ENCODE measurements at places on chromosomes 5 and 9.

DNA sequence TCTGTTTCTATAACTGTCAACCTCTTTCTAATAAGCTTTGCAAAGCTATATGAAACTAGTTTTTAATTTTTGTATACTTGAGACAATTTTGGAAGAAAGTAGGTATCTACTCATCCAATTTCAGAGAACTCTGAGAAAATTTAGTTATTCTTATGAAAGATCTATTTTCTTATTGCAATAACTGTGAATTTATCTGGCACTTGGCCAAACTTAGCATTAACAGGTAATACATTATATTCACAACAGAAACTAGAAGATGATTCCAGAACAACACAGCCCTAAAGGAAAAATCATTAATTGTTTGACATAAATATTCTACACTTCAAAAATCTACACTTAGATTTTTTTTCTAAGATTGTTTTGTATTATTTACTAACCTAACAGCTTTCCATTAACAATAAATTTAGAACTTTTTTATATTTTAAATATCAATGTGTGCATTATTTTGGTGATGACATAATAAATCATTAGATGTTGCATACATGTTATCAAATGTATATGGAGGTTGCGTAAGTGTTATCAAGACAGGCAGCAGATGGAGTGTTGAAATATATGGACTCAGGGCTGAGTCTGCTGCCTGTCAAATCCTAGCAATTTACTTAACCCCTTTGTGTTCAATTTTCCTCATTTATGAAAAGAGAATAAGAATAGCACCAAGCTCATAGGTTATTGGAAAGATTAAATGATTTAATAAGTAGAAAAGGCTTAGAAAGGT is 141.8 kb downstream of the MUSK start:
- no peak for DNase-seq

DNA sequence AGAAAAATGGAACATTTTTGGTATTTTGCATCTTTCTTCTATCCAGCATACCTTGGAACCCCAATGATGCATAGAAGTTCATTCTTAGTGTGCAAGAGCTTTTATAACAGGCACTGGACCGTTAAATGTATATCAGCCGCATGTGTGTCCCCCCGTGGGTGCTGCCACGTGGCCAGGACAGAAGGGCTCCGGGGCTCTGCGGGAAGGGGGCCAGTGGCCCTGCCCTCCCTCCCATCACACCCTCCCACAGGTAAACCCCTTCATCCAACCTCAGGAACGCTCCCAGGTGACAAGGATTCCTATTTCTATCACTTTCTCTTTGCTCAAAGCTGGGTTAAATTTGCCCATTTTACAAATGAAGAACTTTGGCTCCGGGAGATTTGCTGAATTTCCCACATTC is 393.4 kb upstream of the IRX4 start:
- DNase-seq: no peak

GRCh38 chr5:132480893-132481595 is 9.5 kb downstream of the IRF1 start:
- no peak for DNase-seq

DNA sequence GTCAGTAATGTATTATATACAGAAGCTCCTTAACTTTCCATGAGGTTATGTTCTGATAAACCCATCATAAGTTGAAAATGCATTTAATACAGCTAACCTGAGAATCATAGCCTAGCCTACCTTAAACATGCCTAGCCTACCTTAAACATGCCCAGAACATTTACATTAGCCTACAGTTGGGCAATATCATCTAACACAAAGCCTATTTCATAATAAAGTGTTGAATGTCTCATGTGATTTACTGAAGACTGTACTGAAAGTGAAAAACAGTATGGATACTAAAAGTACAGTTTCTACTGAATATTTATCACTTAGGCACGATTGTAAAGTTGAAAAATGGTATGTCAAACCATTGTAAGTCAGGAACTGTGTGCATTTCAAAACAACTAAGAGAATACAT is 1.6 kb downstream of the GM2A start:
- DNase-seq: no peak

GRCh38 chr5:168829044-168829443 is 249.9 kb upstream of the PANK3 start:
- no peak for DNase-seq

DNA sequence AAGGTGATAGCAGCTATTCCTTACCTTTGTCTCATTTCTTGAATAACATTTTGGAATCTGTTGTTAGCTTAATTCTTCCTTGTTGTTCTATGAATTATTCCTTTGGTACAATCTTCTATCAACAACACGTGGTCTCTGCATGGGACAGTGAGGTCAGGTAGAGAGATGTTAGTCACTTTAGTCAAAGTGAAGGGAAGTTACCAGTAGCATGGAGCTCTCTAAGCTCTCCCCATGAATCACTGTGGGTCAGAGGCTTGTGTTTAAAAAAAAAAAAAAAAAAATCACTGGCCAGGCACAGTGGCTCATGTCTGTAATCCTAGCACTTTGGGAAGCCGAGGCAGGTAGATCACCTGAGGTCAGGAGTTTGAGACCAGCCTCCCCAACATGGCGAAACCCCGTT is 116.0 kb downstream of the GOLPH3 start:
- DNase-seq: no peak

- no peak for DNase-seq
Observed at GRCh38 chr5:62066761-62067277, 239.2 kb upstream of the KIF2A start.

DNA sequence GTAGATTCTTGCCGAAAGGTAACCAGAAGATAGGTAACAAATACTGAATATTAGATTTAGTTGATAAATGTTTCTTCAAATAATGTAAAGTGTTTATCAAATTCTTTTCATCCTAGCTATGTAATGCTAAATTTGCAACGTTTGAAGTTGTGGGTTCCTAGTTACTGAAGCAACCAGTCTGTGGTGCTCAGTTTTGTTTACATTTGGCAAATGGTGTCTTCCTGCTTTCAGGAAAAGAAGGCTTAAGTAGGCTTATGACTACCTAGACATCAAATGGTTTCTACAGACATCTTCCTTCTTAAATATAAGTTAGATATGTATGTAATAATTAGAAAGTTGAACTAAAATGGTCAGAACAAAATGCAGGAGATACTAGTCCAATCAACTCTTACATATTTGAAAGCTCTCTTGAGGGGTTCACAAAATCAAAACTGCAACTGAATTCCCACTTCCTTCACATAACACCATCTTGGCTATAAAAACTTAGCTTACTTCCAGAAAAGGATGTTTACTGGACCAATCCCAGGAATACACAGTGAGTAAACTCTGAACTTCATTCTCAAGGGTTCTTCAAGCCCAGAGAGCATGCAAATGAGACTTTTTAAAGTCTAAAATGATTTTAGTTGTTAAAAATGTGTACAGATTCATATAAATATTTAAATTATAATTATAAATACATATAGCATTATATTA is 125.7 kb upstream of the ITGA1 start:
- DNase-seq: no peak

DNA sequence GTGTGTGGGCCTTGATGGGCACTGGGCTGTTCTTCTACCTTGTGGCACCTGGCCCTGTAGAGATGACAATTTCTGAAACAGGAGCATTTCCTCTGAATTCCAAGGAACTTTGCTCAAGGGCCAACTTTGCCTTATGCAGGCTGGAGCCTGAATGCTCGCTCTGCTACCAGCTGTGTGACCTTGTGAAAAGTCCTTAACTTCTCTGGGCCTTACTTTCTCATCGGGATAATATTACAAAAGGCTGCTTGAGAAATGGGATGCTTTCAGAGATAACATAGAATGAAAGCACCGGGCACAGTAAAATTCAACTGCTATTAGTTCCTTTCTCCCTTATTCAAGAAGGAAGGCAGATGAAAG is 58.8 kb downstream of the GADD45G start:
- no peak for DNase-seq

- DNase-seq: no peak
Observed at GRCh38 chr5:172380987-172381643, 73.2 kb downstream of the SH3PXD2B start.

DNA sequence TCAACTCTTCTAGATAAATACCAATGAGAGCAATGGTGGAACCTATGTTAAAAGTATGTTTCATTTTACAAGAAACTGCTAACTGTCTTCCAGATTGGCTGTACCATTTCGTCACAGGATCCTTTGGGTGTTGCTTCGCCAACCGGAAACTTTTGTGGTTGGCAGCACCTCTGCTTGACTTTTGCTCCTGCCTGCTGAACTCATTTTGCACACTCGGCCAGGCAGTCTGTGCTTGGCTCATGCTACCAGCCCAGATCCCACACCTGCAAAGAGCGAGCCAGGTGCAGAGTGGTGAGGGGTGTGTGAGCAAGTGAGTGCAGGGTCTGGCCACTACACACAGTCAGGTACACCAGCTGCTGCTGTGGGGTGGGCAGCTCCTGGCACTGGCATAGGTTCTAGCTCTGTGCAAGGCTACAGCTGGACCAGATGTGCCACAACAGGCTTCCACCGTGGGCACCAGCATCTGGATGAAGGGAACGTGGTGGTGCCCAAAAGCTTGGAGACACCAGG is 422.3 kb downstream of the PRR16 start:
- no peak for DNase-seq

DNA sequence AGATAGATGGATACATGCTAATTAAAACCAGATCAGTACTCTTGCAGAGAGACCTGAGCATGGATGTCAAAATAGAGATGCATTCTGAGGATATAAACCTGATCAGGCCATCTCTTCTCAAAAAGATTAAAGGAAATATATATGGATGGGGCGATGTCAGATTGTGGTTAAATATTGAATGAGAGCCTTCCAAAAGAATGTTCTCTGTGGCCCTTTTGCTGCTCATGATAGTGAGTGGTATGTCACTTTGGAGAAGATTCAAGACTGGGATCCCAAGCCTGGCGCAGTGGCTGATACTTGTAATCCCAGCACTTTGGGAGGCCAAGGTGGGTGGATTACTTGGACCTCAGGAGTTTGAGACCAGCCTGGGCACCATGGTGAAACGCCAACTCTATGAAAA is 20.5 kb downstream of the ZNF131 start:
- DNase-seq: no peak

DNA sequence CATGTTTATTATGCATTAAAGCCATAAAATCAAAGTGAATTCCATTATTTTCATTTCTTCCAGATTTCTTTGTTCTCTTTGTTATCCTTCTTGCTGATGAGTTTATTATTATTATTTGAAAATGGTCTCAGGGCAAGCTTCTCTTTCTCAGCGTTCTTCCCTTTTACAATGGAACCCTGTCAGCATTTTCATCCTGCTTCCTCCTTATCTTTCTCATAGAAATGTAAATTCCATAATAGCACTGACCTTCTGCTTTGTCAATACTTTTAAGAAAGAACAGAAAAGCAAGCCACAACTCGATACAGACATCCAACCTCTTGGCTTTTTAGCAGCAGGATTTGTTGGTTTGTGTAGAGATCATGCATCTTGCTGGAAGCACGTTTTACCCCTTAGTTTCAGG is 114.0 kb upstream of the BASP1 start:
- DNase-seq: no peak

GRCh38 chr5:105752801-105753200 is 1917.9 kb downstream of the EFNA5 start:
- no peak for DNase-seq

- DNase-seq: no peak
Observed at GRCh38 chr5:170451747-170452365, 52.0 kb upstream of the KCNIP1 start.

GRCh38 chr5:120101771-120102170 is 362.3 kb upstream of the PRR16 start:
- DNase-seq: no peak

DNA sequence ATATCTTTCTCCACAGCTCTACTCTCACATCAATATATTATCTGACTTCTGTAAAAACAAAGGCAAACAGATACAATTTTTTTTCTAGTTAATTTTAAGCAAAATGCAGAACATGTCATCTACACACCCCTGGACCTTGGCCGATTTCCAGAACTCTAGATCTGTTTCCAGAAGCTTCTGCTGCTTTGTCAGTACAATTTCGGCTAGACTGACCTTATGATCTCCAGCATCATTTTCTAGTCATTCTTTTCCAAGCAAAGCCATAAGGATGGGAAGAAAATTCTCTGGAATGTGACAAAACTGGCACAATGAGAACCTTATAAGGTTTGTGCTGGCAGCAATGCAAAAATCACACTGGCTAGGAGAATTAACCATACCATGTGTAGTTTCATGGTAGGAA is 132.8 kb upstream of the MPDZ start:
- DNase-seq: no peak

DNA sequence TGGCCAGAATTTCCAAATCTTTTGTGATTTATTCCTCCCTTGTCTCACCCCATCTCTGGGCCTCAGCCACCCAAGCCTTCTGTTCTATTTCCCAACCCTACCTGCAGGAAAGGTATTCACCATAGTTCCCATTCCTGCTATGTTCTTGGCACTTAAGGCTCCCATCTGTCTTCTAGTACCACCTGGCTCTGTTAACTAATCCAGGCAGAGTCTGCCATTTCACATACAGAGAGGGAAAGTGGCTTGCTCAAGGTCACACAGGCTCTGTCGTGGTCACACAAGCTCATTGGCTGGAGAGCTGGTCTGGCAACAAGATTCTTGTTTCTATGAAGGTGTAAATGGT is 35.2 kb downstream of the COL27A1 start:
- no peak for DNase-seq

DNA sequence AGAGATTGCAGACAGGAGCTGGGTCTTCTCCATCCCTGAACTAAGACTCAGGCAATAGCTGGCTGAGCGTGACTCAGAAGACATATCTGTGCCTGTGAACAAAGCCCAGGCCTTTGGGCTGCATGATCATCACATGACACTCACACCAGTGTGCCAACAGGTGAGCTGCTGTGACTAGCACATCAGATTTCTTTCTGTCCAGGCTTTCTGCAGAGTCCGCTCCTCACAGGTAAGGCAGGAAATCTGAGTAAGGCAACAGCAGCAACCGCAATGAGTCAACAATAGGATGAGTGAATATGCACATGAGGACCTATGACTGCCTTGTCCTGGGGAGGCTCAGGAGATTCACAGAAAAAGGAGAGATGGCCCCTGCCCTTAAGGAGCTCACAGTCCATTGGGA is 293.6 kb downstream of the ACTL7B start:
- no peak for DNase-seq

DNA sequence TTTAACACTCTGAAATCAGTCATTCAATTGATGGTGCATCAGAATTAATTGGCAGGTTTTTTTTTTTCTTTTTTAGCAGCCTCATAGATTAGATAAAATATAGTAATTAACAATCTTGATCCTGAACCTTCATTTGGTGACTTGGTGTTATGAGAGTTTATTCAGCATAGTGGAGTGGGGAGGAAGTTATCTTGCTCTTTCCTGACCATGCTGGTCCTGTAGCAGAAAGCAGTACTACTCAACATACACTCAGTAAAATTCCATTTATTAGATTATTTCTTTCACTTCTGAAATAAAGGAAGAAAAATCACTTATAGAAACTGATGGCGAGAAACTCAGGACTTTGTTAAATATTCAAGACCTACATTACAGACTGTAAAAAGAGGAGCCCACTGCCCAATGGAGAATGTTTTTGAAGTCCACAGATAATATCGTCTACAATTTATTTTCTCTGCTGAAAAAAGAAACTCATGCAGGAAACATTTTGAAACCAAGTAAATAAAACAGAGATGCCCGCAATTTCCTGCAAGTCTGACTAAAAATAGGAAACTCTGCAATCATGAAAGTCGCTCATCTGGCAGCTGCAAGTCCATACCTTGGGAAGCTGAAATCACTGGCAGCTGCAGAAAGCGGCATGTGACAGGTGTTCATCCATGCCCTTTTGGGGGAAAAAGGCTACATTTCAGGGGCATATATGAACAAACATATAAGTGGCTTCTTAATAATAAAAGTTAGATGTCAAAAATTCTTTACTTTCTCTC is 233.2 kb upstream of the RFX3 start:
- DNase-seq: no peak

GRCh38 chr5:67360047-67360446 is 163.4 kb upstream of the CD180 start:
- no peak for DNase-seq
